ENCODE measurements at places on chromosomes 7 and 10. TPM values are rescaled to one million over a fixed set of nuclear protein-coding genes. Genes with fewer than 3 reads are reported as not detected.

The ANKRD7 gene
- not detected for polyA plus RNA-seq

The VGF gene
- polyA plus RNA-seq, result 1.4 TPM

The PANK1 gene
- 3.9 TPM for polyA plus RNA-seq

The GRID1 gene
- polyA plus RNA-seq, result 5.3 TPM

The HOXA9 gene
- not detected for polyA plus RNA-seq

The FAM170B gene
- polyA plus RNA-seq, result 0.21 TPM

The TMEM140 gene
- polyA plus RNA-seq, result not detected

The OPN1SW gene
- polyA plus RNA-seq, result not detected

The ADAM12 gene
- polyA plus RNA-seq, result not detected

The DGKI gene
- not detected for polyA plus RNA-seq

The HOXA10 gene
- polyA plus RNA-seq, result not detected

DNA sequence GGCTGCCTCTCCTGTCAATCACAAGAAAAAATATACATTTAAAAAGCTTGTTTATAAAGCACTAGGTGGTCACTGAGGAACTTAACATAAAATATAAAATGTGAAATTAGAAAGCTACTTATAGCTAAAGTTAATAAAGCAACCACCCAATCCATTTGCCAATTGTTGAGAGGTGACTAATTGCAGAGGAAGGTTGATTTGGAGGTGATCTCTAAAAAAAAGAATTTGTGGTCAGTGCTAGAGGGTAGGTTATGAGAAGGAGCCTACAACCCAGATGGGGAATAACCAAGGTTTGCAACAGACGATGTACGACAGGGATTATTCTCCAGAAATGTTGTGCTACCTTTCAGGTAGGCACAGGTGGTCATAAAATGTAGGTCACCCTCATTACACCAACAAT, 444.2 kb upstream of the C7orf33 start:
- no peak for DNase-seq

DNA sequence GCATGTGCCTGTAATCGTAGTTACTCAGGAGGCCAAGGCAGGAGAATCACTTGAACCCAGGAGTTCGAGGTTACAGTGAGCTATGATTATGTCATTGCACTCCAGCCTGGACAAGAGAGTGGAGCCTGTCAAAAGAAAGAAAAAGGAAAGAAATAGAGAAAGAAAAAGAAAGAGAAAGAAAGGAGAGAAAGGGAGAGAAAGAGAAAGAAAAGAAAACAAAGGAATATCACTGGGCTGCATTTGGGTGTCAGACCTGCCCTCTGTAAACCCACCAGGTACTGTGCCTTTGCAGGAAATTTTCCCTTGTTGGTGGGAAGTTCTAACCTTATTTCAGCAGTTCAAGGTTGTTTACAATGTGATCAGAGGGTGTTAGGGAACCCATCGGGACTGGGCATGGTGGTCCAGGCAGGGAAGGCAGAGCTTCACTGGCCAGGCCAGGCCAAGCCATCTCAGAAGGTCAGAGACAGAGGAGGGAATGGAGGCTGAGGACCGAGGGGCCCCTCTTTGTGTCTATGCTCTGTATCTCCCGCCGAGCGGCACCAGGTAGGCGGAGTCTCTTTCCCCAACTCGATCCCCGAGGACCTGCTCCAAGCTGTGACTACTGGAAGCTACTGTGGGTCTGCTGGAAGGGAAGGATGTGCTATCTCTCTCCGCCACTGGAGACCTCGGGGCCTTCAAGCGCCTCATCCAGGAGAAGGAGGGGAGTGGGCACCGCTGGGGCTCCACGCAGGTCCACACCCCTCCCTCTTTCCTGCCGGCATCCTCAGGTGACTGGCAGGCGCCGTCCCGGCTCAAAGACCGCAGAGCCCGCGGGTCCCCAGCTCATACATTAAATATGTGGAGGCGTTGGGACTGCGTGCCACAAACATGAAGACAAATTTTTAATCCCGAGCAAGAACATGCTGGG, 15.2 kb upstream of the KAZALD1 start:
- peak; percentile 15 for DNase-seq

DNA sequence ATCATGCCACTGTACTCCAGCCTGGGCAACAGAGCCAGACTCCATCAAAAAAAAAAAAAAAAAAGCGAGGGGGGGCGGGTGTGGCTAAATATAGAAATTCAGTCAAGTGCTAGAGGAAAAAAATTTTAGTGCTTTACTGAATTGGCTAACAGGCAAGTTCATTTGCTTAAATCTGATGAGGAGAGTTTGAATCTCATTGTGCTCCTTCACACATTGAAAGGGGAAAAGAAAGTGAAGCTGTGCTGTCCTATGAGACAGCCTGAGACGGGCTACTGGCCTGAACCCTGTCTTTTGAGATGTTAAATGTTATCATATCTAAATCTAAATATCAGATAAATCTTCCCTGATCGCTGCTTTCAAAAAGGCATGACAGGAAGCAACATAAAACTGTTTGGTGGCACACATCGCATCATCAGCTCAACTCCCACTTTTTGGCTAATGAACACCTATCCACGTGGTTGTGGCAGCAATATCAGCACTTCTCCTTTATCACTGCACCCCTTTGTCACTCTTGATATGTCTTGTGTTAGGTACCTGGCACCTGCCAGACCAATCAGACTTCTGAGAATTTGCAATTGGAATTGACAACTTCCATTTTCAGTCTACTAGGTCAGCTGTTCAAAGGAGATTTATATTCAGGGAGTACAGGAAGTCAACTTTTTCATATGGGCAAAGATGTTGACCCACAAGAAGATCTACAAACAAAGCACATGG, 14.0 kb upstream of the IFIT1B start:
- no peak for DNase-seq

DNA sequence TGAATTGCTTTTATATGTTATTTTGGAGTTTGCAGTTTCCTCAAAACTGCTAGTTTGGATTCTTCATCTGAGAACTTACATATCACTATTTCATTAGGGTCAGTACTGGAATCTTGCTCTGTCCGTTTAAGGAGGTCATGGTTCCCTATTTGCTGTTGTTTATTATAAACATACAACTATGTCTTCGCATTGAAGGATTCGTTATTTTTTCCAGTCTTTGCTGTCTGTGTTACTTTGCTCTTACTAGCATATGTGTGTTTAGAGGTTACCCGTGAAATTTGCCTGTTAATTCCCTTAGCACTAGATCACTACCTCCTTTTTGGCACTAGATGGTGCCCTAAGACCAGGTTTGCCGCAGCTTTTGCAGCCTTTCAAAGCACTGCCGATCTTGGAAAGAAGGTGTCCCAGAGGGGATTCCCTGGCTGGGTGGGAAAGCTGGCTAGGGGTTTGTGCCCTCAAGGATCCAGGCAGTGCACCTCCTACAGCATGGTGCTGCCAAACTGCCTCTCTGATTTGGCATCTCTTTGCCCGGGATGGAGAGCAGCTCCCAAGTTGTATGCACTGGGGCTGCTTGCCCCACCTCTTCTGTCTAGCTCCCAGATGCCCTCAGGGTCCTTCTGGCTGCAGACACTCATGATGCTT, 103.1 kb upstream of the APBB1IP start:
- DNase-seq, result peak; percentile 42

DNA sequence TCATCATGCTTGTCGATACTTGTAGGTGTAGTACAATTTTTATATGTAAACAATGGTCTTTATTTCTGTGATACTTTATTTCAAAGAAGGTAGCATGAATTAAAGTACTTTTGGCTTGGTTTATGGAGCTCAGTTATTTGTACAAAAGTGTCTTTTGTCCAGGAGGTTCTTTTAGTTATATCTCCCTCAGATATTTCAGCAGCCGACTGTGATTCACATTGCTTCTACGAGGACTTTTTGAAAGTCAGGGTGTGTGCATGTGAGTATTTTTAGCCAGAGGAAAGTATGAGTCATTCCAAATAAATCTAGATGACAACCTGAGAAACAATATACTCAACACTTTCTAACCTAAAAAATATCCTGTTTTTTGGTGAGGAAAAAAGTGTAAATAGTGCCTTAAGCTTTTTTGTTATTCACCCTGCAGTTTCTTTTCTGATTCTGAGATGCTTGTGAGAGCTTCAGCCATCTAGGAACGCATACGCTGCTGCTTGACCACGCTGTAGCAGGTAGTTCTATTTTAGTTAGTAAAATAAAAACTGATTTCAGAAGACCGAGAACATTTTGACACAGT, 595 bp upstream of the SUN1 start:
- peak; percentile 53 for DNase-seq

DNA sequence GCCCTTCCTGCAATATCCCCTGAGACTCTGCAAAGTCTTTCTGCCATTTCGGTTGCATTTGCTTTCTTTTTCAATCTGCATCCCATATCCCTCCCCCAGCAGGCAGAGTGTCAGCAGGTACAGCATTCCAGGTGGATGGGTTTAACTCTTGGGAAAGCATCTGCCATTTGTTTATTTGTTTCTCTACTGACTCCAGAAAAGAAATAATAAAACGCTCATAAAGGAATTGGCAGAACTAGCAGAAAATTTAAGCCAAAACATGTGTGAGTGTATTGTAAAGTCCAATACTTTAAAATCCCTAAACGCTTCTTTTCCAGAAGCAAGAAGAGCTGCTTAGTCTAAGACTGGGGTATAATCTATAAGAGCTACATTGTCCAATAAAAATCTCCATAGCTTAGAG, 393.8 kb downstream of the TNS3 start:
- no peak for DNase-seq

DNA sequence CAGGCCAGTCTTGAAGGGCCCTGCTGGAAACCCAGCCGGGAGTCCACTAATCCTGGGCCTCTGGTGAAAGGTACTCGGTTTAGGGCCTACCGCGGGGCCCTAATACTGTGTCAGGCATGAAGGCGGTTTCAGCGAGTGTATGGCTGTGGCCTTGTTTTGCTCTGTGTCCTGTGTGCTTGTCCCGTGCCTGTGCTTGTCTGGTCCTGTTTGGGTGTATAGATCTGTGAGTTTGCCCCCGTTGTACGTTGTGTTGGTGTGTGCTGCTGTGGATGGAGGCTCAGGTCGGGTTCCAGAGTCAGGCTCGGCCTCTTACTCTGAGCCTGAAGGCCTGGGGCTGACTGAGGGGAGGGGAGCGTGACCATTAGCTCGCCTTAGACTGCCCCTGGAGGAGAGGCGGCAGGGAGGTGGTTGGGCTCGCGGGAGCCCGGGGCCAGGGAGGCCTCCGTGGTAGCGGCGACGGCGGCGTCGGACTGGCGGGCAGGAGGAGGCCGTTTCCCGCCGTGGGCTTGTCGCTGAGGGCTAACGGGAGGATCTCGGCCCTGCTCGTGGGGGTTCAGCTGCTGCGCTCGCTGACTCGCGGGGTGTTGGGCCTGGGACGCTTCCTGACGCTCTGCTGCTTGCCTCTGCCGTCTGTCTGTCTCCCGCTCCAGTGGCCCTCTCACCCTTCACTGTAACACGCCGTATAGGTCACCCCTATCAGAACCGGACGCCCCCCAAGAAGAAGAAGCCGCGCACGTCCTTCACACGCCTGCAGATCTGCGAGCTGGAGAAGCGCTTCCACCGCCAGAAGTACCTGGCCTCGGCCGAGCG, 2.6 kb downstream of the TLX1 start:
- no peak for DNase-seq

- DNase-seq, result no peak
Measured at GRCh38 chr7:117095055-117095454, 141.8 kb downstream of the ST7 start.

DNA sequence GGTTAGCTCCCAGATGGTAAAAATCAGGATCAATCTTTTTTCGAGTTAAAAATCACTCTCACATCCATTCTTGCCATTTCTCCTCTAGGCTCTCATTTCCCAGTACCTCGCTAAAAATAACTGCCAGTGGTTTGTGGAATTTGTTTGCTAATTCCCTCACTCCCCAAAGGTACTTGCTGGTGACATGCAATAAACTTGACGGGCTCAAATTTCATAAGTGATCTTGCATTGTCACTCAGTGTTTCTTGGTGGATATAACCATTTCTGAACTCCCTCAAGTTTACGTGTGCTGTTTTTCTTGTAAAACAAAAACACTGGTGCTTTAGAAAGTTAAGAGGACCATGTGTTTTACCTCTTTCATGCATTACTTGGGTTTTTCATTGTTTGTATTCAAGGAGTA, 399.2 kb upstream of the MKI67 start:
- DNase-seq, result no peak

DNA sequence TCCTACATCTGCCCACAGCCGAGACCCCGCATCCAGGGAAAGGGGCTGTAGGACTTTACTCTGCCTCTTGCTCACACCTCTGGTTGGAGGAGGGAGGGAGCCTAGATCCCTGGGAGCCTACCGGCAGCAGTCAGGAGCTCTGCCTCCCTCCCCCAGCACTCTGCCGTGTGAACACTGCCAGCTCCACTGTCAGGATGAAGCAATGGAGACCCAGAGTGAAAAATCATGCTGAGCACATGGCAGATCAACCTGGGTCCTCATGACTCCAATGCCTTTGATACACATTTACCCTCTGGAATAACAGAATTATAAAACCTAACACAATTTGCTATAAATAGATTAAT, 477.7 kb downstream of the TNS3 start:
- DNase-seq, result no peak

DNA sequence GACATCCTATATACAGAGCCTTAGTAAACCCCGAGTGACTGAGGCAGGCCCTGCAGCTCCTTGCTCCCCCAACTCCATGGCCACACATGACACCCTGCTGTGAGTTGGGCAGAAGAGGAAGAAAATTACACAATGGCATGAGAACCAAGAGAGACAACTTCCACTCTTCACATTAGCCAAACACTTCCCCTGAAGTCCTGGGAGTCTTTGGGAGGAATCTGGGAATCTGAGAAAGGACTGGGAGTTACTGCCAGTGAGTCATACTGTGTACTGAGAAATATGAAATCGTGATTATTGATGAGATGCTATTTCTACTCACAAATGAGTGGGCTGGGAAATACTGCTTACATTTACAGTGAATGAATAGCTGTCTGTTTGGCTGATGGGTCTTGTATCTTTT, 116.6 kb downstream of the SPAG6 start:
- no peak for DNase-seq

DNA sequence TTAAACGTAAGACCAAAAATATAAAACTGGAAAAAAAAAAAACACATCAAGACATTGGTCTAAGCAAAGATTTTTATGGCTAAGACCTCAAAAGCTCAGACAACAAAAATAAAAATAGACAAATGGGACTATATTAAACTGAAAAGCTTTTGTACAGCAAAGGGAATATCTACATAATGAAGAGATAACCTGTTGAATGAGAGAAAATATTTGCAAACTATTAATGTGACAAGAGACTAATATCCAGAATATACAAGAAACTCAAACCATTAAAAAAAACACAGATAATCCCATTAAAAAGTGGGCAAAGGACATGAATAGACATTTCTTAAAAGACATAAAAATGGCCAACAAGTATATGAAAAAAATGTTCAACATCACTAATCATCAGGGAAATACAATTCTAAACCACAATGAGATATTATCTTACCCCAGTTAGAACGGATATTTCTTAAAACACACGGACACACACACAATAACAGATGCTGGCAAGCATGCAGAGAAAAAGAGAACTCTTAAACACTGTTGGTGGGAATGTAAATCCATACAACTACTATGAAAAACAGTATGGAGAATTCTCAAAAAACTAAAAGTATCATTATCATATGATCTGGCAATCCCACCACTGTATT, 28.8 kb downstream of the CNOT4 start:
- no peak for DNase-seq

DNA sequence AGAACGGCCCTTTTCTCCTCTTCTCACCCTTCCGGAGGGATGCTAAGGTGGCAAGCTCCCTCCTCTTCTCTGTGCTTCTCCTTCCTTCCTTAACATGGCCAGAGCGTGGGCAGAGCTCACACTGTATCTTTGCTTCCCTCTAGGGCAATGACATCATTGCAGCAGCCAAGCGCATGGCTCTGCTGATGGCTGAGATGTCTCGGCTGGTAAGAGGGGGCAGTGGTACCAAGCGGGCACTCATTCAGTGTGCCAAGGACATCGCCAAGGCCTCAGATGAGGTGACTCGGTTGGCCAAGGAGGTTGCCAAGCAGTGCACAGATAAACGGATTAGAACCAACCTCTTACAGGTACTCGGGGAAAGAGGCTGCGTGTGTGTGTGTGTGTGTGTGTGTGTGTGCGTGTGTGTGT, 36.6 kb downstream of the AP3M1 start:
- no peak for DNase-seq
